Stimulated activated CD8-positive, alpha-beta memory T cell treated with anti-CD3 and anti-CD28 coated beads, Interleukin-4, amount 100 ng/mL, for 48 hours (primary cell): ENCODE measurements at places on chromosomes 7 and 10.

DNA sequence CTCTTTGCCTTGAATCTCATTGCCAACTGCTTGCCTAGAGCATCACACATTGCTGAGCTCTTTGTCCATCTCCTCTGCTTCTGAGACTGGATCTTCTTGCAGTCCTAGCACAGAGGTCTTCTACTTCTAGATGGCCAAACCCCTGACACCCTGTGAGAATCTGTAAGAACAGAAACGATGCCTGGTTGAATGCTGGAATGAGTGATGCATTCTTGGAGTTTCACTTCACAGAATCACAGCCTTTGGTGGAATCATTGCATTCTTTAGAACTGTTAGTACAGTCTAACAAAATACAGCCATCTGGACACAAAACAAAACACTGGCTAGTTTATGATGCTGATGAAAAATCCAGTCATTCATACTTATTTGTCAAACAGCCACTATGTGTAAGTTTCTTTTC, 141.7 kb upstream of the ITGB1 start:
- no peak for DNase-seq

DNA sequence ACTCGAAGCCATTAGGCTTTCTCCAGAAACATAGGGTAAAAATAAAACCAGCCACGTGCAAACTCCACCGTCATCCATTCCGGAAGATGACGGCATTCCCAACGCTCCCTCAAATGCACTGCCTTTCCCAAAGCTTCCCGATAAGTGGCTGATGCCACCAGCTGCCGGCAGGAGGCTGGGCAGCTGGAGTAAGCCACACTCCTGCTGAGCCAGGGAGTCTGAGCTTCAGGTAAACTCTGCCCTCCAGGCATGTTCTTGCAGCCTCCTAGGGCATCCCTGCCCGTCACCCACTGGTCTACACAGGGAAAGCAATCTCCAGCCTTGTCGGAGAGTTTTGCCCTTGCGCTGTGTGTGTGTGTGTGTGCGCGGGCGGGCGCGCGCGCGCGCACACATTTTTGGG, 40.5 kb upstream of the TMEM273 start:
- no peak for DNase-seq

- no peak for DNase-seq
Measured at GRCh38 chr7:104327938-104328295, 486 bp upstream of the LHFPL3 start.

- no peak for DNase-seq
Measured at GRCh38 chr7:101319401-101319800, 2.2 kb downstream of the IFT22 start.

- DNase-seq: no peak
Measured at GRCh38 chr10:34022195-34022594, 687.7 kb upstream of the NRP1 start.

- no peak for DNase-seq
Measured at GRCh38 chr7:111059833-111060232, 31.1 kb upstream of the LRRN3 start.

- no peak for DNase-seq
Measured at GRCh38 chr7:45610660-45611299, 36.6 kb downstream of the ADCY1 start.

DNA sequence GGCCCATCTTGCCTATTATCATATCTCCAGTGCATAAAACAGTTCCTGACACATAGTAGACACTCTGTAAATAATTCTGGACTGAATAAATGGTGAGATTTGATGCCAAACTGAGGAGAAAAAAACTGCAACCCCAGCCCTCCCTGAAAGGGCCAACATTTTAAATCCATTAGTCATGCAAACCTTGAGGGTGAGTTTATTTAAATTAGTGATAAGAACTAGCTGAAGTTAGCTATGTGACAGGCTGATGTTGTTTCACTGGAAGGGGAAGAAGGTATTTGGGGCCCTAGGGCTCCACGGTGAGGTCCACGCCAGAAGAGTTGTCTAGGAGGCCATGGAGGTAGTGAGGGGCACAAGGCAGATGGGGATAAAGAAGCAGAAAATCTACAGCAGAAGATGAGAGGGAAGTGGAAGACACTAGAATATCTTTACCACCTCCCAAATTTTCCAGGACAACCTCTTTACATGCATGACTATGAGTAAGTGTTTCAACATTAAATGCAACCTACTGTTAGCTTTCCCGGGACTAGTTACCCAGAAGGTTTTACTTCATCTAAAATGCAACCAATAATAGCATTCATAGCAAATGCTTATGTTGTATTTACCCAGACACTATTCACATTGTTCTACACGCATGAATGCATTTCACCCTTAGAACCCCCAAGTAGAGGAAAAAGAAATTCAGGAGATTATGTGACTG, 183.2 kb upstream of the LYZL1 start:
- DNase-seq: no peak

- no peak for DNase-seq
Measured at GRCh38 chr7:16063221-16063620, 358.1 kb downstream of the CRPPA start.

GRCh38 chr10:21417172-21417712, 108.2 kb downstream of the SKIDA1 start:
- no peak for DNase-seq

- DNase-seq: no peak
Measured at GRCh38 chr10:29651767-29652166, 17.0 kb upstream of the SVIL start.

- no peak for DNase-seq
Measured at GRCh38 chr10:70038923-70039322, 13.7 kb upstream of the MACROH2A2 start.

DNA sequence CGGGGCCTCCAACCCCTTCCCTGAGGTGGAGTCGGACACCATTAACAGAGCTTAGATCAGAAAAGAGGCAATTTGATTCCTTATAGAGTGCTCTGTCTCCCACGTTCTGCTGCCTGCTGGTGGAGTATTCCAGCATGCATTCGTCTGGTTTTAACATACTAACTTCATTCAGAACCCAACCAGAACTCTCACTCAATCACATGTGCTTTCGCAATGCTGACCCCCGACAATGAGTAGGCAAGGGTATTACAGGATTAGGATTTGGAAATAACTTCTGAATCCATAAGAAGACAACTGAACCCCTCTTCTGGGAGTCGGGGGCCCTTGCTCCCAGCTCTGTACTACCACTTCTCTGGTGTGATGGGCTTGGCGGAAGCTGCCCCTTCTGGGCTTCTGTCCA, 55.7 kb upstream of the HABP2 start:
- no peak for DNase-seq

GRCh38 chr7:151291206-151291605, 42.7 kb upstream of the SMARCD3 start:
- DNase-seq: no peak

DNA sequence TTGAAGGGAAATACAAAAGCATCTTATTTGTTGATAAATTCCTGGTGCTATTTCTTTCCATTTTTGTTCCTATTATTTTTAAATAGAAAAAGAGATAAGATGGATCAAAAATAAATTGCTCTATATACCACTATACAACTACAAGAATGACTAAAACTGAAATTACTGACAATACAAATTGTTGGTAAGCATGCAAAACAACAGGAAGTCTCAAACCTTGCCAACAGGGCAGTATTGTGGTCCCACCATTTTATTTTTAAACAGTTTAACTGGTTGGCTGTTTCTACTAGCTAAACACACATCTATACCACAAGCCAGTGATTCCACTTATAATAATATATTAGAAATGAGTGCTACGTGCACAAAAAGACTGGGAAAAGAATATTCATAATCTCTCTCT, 213.0 kb downstream of the JAZF1 start:
- DNase-seq: no peak

DNA sequence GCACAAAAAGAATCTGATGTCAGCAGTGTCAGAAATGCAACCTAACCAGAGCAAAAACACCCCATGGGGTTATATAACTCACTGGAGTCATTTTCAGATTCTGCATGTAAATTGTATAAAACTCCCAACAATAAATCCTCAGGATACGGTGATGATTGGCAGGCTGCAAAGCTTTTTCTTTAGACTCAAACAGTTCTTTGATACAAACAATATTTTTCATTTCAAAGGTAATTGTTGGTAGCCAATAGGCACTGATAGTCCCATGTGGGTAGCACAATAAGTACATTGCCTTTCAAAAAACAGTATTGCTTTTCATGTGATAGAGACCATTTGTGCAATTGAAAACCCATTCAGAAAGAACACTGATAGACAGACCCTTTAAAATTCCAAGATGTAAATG, 98.0 kb downstream of the TMEM26 start:
- DNase-seq: no peak

- no peak for DNase-seq
Measured at GRCh38 chr7:107596881-107597581, 17.0 kb downstream of the BCAP29 start.

- peak; percentile 67 for DNase-seq
Measured at GRCh38 chr7:137626469-137627067, 220.2 kb downstream of the DGKI start.

GRCh38 chr10:62050346-62050892, 148.9 kb downstream of the ARID5B start:
- no peak for DNase-seq

GRCh38 chr7:44647981-44648714, 41.7 kb downstream of the OGDH start:
- no peak for DNase-seq

GRCh38 chr7:33961948-33962347, 56.6 kb downstream of the BMPER start:
- no peak for DNase-seq

DNA sequence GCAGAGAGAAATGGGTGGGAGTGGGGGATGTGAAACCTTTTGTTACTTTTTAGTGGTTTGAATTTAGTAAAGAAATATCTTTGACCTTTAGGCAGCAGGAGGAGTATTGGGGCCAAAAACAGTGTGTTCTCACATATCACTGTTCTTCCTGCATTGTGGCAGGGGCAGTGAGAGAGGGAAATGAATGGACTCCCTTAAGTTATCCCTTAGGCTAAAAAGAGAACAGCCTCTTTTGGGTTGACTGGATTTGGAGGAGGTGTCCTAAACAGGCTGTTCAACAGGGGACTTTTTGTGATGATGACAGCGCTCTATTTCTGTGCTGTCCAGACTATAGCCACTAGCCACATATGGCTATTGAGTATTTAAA, 22.3 kb downstream of the ZNF775 start:
- no peak for DNase-seq

- no peak for DNase-seq
Measured at GRCh38 chr10:93595378-93596161, 5.5 kb downstream of the RBP4 start.

- DNase-seq: no peak
Measured at GRCh38 chr10:9452056-9452455, 1397.6 kb downstream of the GATA3 start.

DNA sequence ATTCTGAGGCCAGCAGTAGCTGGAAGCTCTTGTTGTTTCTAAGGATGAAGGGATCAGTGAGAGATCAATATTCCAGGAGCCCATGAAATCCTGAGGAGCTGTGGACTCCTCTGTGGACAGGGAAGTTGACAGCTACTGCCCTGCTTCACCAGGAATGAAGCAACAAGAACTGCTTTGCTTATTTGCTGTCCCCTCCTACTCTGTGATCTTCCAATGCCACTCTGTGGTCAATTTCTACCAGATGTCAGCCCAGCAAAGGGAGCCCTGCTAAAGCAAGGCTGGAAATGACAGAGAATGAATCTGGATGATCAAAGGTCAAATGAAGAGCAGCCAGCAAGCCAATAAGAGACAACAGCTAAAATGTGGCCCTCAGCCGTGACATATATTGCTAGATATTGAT, 227.5 kb upstream of the CHRM2 start:
- no peak for DNase-seq

- DNase-seq: no peak
Measured at GRCh38 chr10:101222683-101223273, 6.5 kb downstream of the LBX1 start.
